ENCODE measurements at places on chromosomes 3 and 15.

GRCh38 chr3:155646128-155646527 is 98.7 kb downstream of the PLCH1 start:
- DNase-seq = no peak

DNA sequence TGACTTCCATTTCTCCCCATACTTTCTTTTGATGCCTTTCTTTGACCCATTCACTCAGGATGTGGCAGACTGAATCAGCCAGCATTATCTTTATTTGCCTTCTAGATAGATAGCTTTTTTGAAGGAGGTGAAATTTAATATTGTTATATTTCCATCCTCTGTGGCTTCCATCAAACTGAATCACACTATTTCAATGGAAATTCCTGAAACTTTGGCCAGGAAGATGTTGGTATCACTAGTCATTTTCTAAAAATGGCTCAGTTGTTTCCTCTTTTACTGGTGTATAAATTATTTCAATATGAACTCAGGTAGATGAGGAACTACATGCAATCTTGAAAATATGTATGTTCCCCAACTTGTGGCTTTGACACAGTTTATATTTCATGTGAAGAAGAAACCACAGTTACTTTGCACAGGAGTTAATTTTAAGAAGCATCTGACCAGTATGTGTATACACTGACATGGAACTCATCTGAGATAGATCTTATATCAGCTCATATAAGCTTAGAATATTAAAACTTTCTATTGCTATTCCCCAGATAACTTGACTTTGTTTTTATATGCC is 248.3 kb downstream of the CGGBP1 start:
- no peak for DNase-seq

GRCh38 chr3:33372218-33373081 is 67.8 kb downstream of the UBP1 start:
- peak; percentile 59 for DNase-seq

DNA sequence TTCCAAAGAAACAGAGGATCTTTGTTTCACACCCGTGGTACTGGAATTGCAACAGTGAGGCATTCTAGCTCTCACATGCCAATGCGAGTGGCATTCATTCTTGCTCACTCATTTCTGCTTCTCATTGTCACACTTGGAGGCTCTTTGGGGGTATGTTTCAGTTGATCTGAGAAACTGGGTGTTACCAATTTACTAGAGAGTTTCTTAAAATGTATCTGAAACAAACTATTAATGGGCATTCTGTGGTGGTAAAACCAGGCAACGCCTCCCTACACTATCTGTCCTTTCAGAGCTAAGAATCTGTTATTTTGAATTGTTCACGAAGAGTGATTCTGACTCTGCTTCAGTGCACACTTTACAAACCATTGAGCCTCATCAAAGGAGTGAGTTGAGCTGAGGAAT is 140.6 kb upstream of the BHLHE40 start:
- no peak for DNase-seq

GRCh38 chr3:35971686-35972085 is 332.4 kb downstream of the ARPP21 start:
- DNase-seq = no peak

DNA sequence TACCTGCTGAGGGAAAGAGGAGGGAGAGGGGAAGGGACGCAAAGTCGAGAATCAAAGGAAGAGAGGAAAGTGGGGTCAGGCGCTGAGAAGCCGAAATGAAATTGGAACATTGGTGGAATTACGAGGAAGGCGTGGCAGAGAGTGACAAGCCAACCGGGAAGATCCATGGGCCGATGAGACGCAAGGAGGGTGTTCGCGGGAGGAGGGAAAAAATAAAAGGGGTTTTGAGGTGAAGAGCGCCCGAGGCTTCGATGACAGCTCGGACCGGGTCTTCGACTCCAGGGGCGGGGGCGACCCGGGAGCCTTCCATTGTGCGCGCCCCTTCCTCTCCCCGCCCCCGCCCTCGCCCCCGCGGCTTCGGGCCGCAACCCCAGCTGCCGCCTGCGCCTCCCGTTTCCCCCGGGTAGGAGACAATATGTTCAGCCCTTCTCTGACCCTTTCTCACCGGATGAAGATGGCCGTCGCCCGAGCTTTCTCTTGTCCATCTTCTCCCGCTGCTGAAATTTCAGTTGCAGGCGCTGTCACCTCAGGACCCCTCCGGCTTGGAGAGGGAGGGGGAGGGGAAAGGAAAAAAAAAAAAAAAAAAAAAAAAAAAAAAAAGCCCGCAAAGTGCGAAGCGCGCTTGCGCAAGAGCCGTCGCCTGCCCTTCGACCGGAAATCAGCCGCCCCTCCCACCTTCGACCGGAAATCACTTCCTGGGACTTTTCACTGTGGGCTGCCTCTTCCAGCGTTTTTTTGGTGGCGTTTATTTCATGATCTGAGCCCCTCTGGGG is at the start of gene SENP7:
SENP7 (minus strand) TSS at position 567 of the 773 bp plus-strand sequence; CDS start at position 485, 82 bp downstream.
- DNase-seq = peak; percentile 85
